ENCODE measurements at places on chromosomes 6 and 20.
A peak's percentile ranks its signal among the peaks of the same experiment; 100 is the strongest.

DNA sequence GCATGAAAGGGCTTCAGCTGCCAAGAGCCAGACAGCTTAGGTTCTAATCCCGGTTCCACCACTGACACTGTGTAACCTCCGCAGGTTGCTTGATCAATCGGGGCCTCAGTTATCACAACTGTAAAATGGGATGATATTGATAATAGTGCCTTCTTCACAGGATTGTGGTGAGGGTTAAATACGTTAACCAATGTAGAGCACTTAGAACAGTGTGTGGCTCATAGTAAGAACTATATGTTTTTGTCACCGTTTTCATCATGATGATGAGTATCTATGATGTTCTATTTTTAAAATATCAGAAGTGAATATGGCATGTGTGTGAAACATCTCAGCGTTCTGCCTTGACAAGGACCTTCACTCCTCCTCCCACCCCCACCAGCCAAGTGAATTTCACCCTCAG, 10.3 kb upstream of the MAPK13 start:
- DNase-seq: no peak

DNA sequence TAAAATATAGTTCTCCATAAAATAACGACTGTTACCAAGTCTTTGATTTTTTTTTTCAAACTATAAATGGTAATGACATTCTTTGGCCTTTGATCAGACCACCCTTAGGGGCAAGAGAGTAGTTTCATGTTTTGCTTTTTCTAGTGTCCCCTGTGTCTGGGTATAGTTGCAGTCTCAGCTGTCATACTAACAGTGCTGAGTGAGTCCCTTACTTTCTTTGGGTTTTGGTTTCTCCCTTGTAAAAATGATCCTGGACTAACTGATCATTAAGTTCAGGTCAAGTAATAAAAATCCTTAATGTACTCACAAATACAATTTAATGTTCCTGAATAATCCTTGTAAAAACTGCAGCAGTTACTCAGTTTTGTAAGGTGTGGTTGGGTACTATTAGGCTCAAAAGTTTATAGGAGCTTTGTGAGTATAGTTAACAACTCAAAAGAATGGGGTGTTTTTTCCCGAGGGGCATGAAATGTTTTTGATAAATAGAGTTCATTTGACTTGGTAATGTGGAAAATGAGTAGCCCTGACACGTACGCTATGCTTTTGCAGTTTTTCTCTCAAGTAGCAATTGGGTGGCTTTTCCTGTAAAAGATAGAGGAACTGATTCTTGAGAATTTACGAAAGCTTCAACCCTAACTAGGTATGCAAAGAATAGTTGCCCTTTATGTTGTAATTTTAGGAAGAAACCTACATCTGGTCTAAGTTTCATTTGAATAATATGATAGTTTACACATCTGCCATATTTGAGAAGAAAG, 6.2 kb downstream of the PTPN1 start:
- DNase-seq: no peak

DNA sequence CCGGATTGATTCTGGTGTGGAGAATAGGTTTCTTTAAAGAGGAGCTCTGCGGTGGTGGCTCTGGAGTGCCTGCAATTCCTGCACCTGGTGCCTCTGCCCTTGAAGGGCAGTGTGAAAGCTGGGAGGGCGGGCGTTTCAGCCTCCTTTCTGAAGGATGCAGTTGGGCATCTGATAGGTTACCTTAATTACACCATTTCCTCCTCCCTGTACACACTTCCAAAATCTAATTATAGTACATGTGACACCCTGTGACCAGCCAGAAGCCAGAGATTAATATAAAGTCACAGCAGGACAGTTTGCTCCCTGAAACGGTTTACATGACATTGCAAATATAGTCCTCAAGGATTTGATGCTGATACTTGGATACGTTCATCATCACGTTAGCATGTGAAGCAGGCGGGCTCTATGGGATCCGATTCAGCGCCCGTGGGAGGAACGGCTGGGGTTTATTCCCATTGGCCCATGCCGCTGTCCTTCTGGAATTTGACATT, 548.2 kb downstream of the QKI start:
- DNase-seq: no peak

DNA sequence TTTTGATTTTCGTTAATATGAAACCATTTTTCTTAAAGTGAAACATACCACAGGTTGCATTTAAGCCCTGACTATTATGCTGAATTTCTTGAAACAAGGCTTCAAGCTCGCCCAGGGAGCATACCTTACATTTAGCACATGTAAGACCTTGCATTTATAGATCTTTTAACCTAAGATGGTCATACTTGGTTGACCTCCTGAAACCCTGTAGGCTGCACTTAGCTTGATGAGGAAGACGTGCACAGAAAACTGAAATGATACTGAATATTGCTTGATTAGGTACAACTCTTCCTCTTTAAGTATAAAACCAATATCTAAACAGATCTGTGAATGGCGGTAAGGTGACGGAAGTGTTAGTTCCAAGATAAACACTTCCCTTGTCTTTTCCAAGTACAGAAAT, 82.2 kb downstream of the CTNNBL1 start:
- no peak for DNase-seq

DNA sequence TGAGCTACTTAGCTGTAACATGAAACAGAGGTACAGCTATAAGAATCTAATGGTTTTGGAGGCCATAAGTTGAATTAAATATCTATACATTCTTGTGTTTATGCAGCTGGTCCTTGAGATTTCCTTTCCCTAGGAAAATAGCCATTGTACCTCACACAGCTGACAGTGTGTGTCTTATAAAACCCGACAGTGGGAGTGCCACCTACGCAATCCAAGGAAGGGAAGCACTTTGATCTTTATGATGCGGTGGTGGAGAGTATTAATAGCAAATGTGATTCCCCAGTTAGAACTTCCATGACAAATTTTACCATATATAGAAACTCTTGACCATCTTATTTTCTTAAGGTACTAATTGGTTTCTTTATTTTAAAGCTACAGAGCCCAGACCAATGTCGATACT, 149.5 kb downstream of the TMEM200A start:
- DNase-seq: no peak

GRCh38 chr6:113763876-113764275, 93.3 kb upstream of the MARCKS start:
- DNase-seq: no peak

- DNase-seq: no peak
Observed at GRCh38 chr6:81725127-81725526, 27.4 kb downstream of the TENT5A start.

GRCh38 chr20:24937579-24937978, 11.5 kb upstream of the CST7 start:
- peak; percentile 70 for DNase-seq

DNA sequence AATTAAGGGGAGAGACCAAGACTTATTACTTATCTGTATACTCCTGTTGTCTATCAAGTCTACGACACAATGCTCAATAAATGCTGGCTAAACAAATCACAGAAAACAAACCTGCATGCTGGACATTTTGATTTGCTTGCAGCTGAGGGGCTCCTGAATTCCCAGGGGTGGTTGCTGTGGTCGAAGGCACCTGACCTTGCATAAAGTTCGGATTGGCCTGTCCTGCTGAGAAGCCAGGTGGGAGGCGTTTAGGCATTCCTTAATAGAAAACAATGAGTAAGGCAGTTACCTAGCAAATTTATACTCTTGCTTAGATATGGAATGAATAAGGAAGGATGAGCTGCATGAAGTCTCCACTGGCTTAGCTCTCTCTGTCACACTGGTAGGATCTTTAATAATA, 50.5 kb downstream of the TP53INP2 start:
- no peak for DNase-seq

- DNase-seq: no peak
Observed at GRCh38 chr6:111406200-111406721, 76.8 kb downstream of the REV3L start.

DNA sequence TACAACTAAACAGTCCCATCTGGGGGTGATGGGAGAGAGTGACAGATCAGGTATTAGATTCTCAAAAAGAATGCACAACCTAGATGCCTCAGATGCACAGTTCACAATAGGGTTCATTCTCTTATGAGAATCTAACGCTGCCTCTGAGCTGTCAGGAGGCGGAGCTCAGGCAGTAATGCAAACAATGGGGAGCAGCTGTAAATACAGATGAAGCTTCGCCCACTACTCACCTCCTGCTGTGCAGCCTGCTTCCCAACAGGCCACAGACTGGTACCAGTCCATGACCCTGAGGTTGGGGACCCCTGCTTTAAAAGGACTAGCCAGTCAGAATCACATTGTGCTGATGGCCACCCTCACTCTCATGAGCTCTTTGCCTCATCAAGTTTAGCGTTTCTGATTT, 247.0 kb upstream of the KCNQ5 start:
- DNase-seq: no peak

GRCh38 chr20:57735831-57736737, 26.3 kb upstream of the PMEPA1 start:
- DNase-seq: no peak

- DNase-seq: no peak
Observed at GRCh38 chr6:121285041-121285440, 49.2 kb downstream of the TBC1D32 start.

GRCh38 chr6:4282926-4283325, 147.6 kb upstream of the ECI2 start:
- no peak for DNase-seq

DNA sequence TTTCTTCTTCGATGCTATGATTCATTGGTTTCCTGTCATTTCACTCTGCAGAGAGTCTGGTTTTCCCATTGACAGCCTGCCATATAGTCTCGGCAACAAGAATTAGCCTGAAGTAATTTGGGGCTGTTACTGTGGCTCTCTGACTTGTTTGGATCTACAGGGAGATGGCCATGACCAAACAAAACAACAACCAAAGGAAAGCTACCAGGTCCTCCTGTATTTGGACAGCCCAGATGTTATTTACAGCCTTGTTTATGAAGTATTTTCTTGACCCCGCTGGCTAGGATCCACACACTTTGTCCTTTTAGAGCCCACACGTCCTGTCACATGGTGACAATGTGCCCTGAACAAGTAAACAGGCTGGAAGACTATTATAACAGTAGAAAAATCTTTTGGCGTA, 111.4 kb upstream of the PREP start:
- DNase-seq: no peak

- no peak for DNase-seq
Observed at GRCh38 chr20:38256966-38257365, 3.6 kb downstream of the KIAA1755 start.

DNA sequence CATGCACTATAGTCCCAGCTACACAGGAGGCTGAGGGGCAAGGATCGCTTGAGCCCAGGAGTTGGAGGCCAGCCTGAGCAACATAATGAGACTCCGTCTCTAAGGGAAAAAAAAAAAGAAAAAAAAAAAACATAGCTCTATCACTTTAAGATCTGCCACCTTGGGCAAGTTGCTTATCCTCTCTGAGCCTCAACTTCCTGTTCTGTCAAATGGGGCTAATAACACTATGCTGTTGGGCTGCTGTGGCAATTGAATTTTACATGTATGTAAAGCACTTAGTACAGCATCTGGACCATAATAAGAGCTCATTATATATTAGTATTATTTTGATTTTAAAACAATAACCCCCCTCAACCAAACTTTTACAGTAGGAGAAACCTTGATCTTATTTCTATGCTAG, 141.5 kb downstream of the ATXN1 start:
- no peak for DNase-seq

DNA sequence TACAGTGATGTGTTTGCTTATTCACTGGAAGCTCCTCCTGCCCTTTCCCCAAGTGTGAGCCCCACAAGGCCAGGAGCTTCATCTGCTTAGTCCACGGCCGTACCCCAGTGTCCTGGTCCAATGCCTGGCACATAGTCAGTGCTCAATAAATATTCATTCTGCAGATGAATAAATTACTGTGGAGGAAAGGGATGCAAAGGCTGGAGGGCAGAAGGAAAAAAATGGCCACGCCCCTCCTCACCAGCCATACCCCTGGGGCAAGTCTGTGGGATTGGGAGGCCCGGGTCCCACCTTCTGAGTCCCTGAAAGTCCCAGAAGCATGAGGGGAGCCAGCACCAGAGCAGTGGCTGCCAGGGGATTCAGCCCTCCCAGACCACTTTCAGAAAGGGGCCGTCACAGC, 65.5 kb downstream of the GRM4 start:
- no peak for DNase-seq

- DNase-seq: no peak
Observed at GRCh38 chr20:35497320-35497719, 32.1 kb downstream of the C20orf173 start.

DNA sequence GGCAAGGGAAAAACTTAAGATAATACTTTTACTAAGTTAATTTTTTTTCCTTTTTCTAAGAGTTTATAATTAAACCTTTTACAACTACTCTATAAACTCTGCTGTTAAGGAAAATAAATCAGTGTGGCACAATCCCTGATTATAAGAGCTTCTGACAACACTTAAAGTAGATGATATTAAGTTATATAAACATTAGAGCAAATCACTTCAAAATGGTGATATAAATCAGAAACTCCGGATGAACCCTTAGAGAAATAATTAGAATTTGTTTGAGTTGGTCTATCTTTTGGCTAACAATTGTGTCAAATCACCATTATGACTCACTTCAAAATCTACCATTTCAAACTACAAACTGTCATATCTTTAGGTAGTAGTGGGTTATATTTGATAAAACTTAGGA, 104.9 kb downstream of the ARHGAP18 start:
- DNase-seq: no peak

DNA sequence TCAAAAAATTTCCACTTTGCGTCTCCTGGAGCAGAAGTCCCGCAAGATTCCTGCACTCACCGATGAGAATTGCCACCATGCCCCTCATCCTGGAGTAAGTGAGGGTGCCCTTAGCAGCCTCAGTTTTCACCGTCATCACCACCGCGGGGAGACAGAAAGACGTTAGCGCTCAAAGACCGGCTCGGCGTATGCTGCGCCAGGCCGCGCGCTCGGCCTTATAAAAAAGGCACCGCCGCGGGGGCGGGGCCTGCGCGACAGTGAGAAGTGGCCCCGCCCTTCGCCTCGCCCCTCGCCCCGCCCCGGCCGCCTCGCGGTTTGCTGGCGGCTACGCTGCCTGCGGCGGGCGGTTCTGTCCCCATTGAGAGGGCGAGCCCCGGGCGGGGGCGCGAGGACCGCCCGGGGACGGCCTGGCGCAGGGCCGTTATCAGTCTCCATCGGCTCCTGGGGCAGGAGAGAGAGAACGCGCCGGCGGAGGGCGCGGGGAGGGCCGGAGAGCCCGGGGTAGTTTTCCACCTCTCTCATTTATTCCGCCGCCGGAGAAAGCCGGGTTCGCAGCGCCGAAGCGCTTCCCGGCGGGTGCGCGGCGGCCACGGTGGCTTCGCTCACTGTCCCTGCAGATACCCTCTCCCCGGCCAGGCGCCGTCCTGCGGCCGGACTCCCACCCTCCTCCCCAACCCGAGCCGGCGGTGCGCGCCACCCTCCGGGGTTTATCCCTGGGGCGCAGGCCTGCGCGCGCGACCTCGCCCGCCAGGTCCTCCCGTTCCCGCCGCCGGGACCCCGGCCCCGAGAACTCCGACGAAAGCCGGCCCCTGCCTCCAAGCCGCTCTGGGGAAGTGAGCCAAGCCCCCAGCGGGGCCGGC, 122.5 kb upstream of the SLC2A12 start:
- peak; percentile 97 for DNase-seq

DNA sequence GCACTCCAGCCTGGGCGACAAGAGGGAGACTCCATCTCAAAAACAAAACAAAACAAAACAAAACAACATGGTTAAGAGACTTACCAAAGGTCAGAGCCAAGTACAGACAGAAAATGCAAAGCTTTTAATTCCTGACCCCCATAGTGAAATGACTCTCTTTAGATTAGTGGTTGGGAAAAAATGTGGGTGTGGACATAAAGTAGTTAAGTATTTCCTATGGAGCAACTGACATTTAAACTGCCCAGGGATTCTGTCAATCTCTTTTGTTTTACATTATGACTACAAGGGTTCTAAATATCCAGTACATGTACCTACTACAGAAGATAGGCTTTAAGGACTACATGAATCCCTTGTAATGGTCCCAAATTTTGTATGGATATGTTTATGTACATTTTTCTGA, 75.1 kb downstream of the IRAK1BP1 start:
- DNase-seq: no peak
